NCI-H2081 (cell line): ENCODE measurements at places on chromosomes 12 and 14.

- DNase-seq: no peak
These were observed 138.5 kb upstream of the NOS1 start for GRCh38 chr12:117499759-117500485.

GRCh38 chr12:121099779-121100178 is 32.9 kb upstream of the P2RX7 start:
- no peak for DNase-seq

DNA sequence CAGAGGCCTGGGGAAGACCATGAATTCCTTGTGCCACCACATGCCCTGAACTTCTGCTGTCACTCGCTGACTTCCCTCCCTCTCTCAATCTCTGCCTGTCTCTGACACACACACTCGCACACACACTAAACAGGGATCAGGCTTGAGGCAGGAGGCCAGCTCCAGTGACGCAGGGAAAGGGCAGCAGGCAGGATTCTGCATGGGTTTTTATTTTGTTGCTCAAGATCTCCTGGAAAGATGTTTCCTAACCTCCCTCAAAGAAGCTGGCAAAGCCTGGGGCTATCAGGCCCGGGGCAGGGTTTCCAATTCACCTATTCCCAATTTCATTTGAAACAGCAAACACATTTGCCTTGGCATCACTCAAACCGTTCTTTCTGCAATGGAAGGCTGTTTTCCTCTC is 27.7 kb upstream of the PEX5 start:
- no peak for DNase-seq

DNA sequence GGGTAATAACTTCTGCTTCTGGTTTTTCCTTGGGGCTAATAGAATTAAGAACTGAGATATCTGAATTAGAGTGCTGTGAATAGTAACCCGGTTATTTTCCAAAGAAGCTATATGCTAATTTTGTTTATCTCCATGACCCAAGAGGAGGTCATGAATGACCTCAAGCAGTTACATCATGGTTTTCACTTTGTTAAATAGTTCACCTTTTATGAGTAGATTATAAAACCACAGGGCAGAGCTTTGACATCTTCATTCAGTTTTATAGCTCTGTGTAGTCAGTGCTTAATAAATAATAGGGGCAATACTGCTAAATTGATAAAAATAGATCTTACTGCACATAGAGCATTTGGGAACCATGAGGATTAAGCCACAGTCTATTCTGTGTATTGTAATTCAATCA is 462.2 kb downstream of the LRIG3 start:
- no peak for DNase-seq

- DNase-seq: no peak
These were observed 74.4 kb downstream of the PRIMA1 start for GRCh38 chr14:93713726-93714405.

GRCh38 chr14:94213741-94214140 is 39.6 kb downstream of the PPP4R4 start:
- DNase-seq: no peak

DNA sequence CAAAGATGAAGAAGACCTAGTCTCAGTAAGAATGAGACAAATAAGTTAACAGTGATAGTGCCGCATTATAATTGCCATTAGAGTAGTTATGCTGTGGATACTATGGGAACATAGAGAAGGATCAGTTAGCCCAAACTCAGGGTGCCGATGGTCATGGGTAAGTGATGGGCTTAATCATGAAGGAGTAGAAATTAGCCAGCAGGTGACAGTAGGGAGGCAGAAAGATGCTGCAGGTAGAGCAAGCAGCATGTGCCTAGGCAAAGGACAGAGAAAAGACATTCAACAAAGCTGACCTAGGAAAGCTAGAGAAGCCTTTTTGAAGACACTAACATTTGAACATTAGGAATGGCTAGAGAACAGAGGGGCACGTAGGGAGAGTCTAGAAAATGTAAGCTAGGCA is 30.6 kb upstream of the PTPRQ start:
- DNase-seq: no peak

GRCh38 chr12:52865090-52865944 is 16.5 kb upstream of the KRT78 start:
- peak; percentile 66 for DNase-seq

GRCh38 chr12:132458846-132459641 is 30.9 kb upstream of the FBRSL1 start:
- DNase-seq: no peak

GRCh38 chr14:99430491-99430890 is 50.2 kb downstream of the SETD3 start:
- DNase-seq: peak; percentile 43

DNA sequence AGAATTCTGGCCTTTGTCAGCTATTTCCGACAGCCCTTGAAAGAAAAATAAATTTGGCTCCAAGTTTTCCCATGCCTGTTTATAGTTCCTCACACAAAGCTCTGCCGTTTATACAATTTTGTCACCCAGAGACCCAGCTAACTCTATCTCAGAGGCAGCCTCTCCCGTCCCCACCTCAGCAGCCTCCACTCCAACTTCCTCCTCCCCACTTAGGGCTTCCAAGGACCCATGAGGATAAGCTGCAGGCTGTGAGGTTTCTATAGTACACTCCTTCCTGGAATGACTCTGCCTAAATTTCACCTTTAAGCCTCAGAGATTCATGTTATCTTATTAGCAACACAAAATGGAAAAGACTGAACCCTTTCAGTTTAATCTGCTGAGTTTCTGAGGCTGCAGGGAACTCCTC is 71.8 kb downstream of the TTC9 start:
- no peak for DNase-seq

DNA sequence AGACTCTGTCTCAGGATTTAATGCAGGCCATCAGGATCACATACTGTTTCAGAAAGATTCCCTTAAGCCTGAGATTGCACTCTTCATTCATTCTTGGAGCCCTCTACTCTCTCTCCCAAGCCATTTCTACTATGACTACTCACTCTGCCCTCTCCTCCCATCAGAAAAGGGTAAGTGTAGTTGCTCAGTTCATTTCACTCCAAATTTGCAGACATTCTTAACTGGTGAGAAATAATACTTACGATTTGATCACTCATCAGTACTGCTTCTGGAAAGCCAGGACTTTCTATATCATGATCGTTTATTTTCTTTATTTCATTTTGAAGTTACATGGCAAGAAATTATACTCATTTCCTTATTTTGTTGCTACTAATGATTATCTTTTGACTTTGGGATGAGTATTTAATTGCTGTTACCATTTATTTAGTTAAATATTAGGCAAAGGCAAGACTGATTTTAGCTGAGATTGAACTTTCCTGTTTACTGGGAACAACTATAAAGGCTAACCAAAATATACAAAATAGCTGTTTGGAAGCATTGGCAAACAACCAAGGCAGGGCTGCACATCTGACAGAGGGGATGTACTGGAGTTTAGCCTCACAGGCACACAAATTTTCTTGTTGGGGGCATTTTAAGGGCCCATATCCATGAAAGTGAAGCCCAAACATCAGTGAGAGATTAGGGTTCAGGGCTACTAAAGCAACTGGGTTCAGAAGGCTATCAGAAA is 4.1 kb upstream of the RERG start:
- DNase-seq: no peak

GRCh38 chr14:53613404-53614253 is 343.0 kb downstream of the BMP4 start:
- DNase-seq: no peak

DNA sequence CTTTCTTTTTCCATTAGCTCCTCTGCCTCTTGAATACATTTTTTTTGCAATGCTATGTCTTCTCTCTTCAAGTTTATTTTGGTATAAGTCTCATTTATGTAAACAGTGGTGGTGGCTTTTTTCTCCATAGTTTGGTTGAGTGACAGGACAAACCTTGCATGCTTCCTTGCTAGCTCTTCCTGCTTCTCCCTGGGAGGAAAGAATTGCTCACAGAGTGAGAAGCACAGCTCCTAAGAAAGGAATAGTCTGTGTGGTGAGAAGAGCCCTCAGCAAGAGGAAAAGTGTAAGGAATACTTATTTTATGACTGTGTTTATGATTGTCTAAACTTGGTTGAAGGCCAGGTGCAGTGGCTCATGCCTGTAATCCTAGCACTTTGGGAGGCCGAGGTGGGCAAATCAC is 11.5 kb downstream of the CCDC175 start:
- no peak for DNase-seq

GRCh38 chr12:98997899-98998298 is 352.8 kb downstream of the APAF1 start:
- no peak for DNase-seq

- DNase-seq: no peak
These were observed 2.6 kb downstream of the VDR start for GRCh38 chr12:47902131-47902639.
